Right forelimb (tissue), 1 donor: ENCODE measurements at places on chromosomes 12 and 14.

- no peak for DNase-seq
Observed at GRCh38 chr12:2246358-2246757, 193.6 kb downstream of the CACNA1C start.

GRCh38 chr12:118356809-118357256 is 15.9 kb downstream of the TAOK3 start:
- no peak for DNase-seq

DNA sequence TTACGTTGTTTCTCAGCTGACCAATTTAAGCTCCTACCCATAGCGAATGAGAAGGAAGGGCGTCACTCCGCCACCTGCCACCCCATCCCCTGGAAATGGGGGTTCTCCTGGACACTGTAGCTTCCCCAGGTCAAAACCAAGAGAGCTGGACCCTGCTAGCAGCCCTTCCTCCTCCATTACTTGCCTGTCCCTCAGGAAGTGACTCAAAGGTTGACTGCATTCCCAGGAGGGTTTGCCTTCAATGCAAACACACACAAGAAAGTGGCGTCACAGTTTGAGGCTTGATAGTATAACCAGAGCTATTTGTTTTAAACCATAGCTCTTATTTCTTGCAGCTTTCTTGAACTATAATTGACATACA is 79.1 kb downstream of the KCNK13 start:
- DNase-seq = no peak

DNA sequence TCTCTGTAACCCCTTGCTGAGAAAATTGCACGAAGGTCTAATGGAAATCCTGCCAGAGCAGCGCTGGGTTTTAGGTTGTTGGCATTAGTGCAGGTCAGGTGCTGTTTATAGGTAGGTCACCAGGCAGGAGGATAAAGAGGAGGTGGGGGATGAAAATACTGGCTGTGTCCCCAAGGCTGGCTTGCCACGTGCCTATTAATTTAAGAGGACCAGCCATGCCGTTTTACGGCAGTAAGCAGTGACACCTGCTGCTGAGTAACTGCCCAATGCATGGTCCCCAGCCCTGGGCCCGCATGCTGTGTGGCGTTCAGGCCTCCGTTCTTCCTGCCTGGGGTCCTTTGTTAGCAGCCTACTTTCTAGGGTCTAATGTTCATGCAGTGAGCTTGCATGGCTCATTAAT is 67.2 kb downstream of the WDR20 start:
- DNase-seq = no peak

- DNase-seq = no peak
Observed at GRCh38 chr12:123286652-123287373, 15.2 kb upstream of the CDK2AP1 start.

DNA sequence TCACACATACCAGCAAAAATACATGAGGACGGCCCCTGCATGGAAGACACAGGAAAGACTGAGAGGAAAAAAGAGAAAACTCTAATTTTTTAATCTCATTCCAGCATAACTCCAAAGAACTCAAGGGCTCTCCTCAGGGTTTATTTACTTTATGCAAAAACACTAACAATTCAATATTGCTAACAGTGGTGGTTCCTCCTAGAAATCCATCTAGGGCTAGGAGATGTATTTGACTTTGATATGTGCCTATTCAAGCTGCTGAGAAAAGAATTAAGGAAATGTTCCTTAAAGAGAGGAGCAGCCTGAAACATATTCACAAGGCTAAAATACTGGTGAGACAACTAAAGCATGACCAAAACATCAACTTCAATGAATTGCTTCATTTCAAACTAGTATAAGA is 57.0 kb downstream of the SLC25A21 start:
- no peak for DNase-seq

DNA sequence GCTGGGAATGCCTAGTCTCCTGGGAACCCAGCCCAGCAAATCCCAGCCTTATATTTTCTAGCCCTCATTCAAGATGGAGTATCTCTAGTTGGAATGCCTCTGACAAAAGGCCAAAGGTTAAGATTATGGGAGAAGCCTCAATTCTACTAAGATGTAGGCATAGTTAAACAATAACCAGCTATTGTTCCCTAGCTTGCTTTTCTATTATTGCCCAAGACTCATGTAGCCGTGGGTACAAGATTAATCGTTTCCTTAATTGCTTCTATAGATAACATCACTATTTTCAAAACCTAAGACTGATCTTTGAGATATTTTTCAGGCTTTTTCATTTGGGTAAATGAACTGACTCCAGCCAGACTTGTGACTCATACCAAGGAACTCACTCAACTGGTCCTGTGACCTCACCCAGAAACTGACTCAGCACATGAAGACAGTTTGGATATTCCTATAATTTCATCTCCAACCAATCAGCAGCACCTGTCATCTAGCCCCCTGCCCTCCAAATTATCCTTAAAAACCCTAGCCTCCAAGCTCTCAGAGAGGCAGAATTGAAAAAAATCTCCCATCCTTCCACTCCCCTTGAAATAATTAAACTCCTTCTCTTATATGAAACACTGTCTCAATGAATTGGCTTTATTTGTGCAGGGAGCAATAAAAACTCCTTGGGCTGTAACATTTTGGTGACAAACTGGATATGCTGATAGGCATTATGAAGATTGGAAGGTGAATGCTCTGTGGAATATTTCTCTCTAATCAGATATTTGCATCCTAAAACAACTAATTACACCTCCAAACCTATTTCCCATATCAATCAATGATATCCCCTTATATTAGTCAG is 589.0 kb downstream of the C12orf50 start:
- DNase-seq = no peak

DNA sequence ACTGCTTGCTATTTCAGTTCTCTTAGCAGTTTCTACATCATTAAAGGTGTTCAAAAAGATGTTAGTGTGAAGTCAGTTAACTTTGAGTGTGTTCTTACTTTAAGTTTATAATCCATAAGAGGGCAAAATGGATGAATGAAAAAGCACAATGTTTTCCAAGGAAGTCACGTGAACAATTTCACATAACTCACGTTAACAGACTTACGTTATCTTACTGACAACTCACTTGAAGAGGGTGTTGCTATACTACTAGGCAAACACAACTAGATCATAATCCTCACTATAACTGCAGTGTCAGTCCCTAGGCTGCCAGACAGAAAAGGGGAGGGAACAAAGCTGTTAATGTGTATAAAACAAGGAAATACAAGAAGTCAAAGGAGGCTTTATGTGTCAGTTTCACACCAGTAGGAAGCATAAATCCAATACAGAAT is 6.4 kb downstream of the SLC2A13 start:
- no peak for DNase-seq
